AML-193 (cell line): ENCODE measurements at places on chromosomes 2 and 18.

DNA sequence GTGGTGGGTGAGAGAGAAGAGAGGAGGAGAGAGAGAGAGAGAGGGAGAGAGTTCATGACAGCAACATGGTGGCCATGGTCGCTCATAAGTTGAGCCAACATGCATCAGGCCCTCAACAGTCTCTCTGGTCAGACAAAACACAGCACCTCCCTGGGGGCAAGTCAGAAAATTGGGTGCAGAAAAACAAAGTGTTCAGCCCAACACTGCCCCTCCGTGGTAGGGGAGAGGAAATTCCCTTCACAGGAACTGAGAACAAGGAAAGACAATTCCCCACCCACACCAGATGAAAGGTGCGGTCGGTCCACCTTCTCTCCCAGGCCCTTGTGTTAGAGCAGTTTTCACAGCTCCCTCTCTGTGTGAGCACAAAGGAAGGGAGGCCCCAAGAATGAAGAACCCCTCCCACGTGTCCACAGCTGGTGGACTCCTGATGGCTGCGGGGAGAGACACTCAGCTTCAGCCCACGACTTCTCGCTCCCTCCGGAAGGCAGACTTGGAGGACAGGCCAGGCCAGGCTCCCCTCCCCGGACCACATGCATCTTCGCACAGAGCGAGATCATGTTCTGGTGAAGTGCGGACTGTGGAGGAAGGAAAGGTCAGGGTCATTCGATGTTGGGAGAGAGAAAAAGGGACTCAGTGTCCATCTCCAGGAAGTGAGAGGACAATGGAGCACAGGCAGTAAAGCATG, 181.7 kb downstream of the ANAPC1 start:
- peak; percentile 65 for DNase-seq

DNA sequence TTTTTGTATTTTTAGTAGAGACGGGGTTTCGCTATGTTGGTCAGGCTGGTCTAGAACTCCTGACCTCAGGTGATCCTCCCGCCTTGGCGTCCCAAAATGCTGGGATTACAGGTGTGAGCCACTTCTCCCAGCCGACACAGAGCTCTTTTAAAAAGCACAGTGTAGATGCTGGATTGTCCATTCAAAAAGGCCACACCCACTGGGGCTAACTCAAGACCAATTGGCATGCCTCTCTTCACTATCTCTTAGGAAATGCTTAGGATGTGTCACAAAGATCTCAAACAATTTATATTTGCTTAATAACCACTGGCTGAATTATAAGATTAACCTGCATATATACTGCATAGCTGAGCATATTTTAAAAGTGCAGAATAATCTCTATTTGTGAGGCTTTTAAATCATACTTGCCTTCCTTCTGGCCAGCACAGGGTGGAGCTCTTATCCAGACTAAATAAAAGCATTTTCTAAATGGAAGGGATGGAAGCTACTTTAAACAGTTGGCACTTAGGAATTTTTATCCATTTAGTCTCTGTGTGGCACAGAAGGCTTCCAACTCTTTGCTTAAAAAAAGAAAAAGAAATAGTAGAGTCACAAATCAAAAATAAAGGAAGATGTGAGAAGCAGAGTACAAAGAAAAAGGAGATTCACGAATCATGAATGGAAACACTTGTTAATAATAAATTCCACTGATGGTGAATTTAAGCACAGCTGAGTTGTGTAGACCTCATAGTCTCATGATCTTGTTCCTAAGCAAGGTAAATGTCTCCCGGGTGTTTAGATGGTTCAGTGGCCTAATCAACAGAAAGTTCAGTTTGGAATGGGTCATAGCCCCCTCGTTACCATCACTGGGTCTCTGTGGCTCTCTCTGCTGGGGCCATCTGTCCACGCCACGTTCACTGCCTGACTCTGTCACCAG, 22.4 kb downstream of the CRYGD start:
- no peak for DNase-seq

- DNase-seq: no peak
Observed at GRCh38 chr2:235291461-235291860, 202.4 kb upstream of the AGAP1 start.

- DNase-seq: no peak
Observed at GRCh38 chr2:239315308-239315707, 85.5 kb downstream of the HDAC4 start.

DNA sequence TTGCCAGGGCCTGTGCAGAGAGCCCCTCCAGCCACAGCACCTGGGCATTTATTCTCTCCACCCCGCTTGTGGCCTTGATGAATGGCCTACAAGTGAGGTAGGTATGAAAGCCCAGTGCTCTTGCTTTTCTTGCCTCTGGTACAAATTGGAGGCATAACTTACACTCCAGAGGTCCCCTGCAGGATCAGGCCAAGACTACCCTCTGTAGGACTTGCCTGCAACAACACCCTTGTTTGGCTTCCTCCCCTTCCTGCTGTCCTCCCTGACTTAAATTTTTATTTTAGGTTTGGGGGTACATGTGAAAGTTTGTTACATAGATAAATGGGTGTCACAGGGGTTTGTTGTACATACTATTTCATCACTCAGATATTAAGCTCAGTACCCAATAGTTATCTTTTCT, 95.7 kb downstream of the CDC42EP3 start:
- no peak for DNase-seq
